LHCN-M2 (cell line): ENCODE measurements at places on chromosomes 6 and 20. TPM values are rescaled to one million over a fixed set of nuclear protein-coding genes. Genes with fewer than 3 reads are reported as not detected.

DNA sequence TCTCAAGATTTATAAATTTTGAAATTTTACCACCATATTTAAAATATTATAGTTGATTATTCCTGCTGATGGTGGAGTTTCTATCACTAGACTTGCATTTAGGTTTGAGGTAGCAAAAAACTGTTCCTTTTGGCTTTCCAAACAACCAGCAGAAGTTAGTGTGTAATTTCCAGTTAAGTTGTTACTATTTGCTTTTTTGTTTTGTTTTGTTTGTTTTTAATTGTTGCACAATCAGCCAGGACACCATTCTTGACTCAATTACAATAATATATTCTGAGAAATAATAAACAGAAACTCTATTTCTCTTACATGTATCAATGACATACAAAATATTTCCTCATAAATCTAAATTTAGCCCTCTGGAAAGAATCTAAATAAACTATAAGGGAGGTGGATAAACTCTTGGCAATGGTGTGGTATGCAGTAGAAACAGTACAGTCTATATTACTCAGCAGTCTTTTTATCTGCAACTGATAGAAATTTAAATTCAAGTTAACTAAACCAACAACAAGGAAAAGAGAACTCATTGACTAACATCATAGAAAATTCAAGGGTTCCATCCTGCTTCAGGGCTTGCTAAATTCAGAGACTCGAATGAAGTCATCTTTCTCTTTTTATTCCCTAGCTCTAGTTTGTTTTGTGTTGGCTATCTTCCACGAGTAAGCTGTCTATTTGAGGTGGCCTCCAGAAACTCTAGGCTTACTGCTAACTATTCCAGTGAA lies 19.4 kb upstream of the COL19A1 start:
- no peak for DNase-seq

Gene MUC22
- total RNA-seq = not detected in 2 replicates

Gene PPARD
- 9.5 and 11.0 TPM in 2 replicates for total RNA-seq

Gene TRIM10
- total RNA-seq = not detected in 2 replicates

Gene SMIM13
- total RNA-seq = 9.4 and 11.4 TPM in 2 replicates
